ENCODE measurements at places on chromosomes 4 and X. TPM values are rescaled to one million over a fixed set of nuclear protein-coding genes. Genes with fewer than 3 reads are reported as not detected.

SASH3 gene
- total RNA-seq = not detected

BEX1 gene
- total RNA-seq = 0.47 TPM

POU4F2 gene
- not detected for total RNA-seq

SLC10A4 gene
- not detected for total RNA-seq

OTUD6A gene
- not detected for total RNA-seq

PRIMPOL gene
- total RNA-seq = 8.7 TPM

ADGRG2 gene
- total RNA-seq = not detected

AFF2 gene
- 0.12 TPM for total RNA-seq

GPR143 gene
- not detected for total RNA-seq

MSANTD1 gene
- 0.35 TPM for total RNA-seq

UCHL1 gene
- total RNA-seq = 107 TPM

JCHAIN gene
- 1.1 TPM for total RNA-seq

HGFAC gene
- total RNA-seq = not detected

TKTL1 gene
- not detected for total RNA-seq

AFM gene
- total RNA-seq = not detected

SYN1 gene
- 0.08 TPM for total RNA-seq

CT45A3 gene
- total RNA-seq = not detected

AFAP1 gene
- 94.3 TPM for total RNA-seq

UGT2B17 gene
- not detected for total RNA-seq

ALB gene
- not detected for total RNA-seq

HMGB2 gene
- 48.3 TPM for total RNA-seq

FOXR2 gene
- not detected for total RNA-seq

CENPI gene
- 0.94 TPM for total RNA-seq

SMIM31 gene
- total RNA-seq = not detected

GRK4 gene
- 3.4 TPM for total RNA-seq

PWWP3B gene
- total RNA-seq = under 0.01 TPM

COX7B2 gene
- not detected for total RNA-seq

MAGEA2 gene
- not detected for total RNA-seq

BOD1L1 gene
- total RNA-seq = 22.0 TPM

NUP62CL gene
- total RNA-seq = not detected

P2RY10 gene
- total RNA-seq = not detected

S100G gene
- not detected for total RNA-seq

PPP4R3C gene
- not detected for total RNA-seq

GPAT3 gene
- 1.1 TPM for total RNA-seq

ZRSR2 gene
- 5.0 TPM for total RNA-seq

PDS5A gene
- total RNA-seq = 31.0 TPM

SPATA4 gene
- total RNA-seq = 0.15 TPM

TLR8 gene
- not detected for total RNA-seq

RGN gene
- total RNA-seq = 5.6 TPM

UTP3 gene
- total RNA-seq = 20.1 TPM

PRRG3 gene
- total RNA-seq = 2.1 TPM

DUSP21 gene
- not detected for total RNA-seq

HSD17B13 gene
- 0.12 TPM for total RNA-seq

Measured in smooth muscle cell of the coronary artery (primary cell).